Stimulated activated CD4-positive, alpha-beta T cell treated with anti-CD3 and anti-CD28 coated beads, TNF-alpha, amount 100 ng/mL, for 1 hour (primary cell): ENCODE measurements at places on chromosomes 3 and 15.

DNA sequence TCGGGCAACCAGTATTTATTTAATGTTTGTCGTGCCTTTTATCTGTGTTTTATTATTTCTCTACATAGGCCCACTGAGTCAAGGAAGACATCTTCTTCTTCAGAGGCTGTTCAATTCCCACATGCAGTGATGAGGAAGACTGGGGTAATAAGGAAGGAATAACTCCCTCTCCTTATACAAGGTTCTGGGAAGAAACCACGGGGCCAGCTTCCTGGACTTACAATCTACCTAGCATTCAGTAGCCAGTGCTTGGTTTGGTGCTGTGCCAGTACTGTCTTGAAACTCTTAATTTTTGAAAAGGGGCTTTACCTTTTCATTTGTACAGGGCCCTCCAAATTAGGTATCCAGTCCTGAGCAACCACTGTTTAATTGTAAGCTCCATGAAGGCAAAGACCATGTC, 51.2 kb downstream of the SRGAP3 start:
- no peak for DNase-seq

GRCh38 chr15:40367686-40368611, 9.9 kb downstream of the DISP2 start:
- DNase-seq: peak; percentile 74

GRCh38 chr3:110971010-110971601, 100.5 kb upstream of the NECTIN3 start:
- DNase-seq: no peak

GRCh38 chr3:172071780-172072330, 32.5 kb downstream of the FNDC3B start:
- no peak for DNase-seq

GRCh38 chr3:60291115-60291514, 960.1 kb downstream of the FHIT start:
- DNase-seq: no peak

DNA sequence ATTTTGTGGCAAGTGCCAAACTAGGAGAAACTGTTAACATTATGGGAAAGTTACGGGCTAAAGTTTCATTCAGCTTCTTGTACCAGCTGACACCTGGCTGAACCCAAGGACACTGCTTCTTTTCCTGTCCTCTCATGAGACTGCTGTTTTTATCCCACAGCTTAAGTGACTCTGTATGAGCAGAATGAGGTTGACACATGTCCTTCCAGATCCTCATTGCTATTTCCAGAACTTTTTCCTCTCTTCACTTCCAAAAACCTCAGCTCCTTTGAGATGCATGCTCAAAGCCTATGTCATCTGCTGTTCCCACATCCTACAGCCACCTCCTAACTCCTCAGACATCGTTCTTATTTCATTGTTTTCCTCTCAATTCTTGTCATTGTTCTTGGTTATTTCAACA, 183.6 kb downstream of the DCLK3 start:
- DNase-seq: no peak

DNA sequence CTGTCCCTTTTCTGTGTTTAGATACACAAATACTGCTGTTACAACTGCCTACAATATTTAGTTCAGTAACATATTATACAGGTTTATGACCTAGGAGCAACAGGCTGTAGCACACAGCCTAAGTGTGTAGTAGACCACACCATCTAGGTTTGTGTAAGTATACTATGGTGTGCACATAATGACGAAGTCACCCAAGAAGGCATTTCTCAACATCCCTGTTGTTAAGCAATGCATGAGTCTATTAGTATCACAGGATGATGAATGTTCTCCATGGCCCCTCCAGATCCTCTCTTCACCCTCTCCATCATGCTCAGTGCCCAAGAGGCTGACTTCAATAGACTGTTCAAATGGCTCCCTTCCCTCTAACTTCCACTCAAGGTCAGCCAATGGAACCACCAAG, 14.6 kb upstream of the SEC62 start:
- no peak for DNase-seq
